ENCODE measurements at places on chromosomes 16 and 17.

GRCh38 chr16:84614623-84614967 lies 3.3 kb downstream of the COTL1 start:
- no peak for DNase-seq

DNA sequence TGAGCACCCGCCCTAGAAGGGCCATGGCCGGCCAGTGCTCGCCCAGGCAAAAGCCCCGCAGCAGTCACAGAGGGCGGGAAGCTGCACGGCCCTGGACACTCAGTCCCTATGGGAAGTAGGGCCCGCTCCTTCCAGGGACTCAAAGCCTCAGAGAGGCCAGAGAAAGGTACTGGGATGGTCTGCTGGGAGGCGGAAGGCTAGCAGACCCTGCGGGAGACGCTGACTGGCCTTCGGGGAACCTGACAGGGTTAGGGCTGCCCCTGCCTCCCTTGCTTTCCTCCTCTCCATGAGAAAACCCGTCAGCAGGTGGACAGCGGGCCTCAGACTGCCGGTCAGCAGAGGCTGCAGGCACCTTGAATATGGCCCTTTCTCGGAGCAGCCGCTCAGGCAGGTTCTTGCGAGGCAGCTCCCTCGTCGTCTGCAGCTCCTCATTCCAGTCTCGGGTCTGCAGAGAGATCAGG lies 11.5 kb downstream of the CLUH start:
- no peak for DNase-seq

- no peak for DNase-seq
These were observed 38.1 kb downstream of the C17orf75 start for GRCh38 chr17:32303781-32304288.

- DNase-seq, result no peak
These were observed 4.7 kb upstream of the PLCG2 start for GRCh38 chr16:81774348-81774747.

- DNase-seq, result peak; percentile 34
These were observed 5.1 kb upstream of the GGT6 start for GRCh38 chr17:4565209-4566141.

DNA sequence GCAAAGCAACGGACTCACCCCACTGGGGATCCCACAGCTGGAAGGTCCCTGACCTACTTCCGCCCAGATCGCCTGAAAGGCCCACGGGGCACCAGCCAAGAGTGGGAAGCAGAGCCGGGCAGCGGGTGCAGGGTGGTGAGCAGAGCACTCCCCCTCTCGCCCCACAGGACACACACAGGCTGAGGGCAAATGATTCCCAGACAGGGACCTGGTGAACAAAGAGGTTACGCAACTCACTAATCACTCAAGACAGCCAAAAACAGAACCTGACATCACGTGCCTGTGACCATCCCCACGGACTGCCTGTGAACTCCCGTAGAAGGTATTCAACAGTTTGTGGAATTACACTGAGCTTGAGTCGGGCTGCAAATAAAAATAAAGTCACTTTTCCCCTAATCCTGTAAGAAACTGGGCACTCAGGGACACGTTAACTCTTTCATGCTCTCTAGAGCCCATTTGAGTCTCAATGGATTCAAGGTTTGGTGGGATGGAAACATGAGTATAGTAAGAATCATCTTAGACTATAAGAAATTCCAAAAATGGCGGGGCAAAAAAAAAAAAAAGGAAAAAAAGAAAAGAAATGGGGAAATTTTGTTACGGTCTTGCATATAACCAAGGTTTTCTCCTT lies 396.1 kb downstream of the SOX9 start:
- no peak for DNase-seq

GRCh38 chr16:57235128-57236021 lies 9.7 kb upstream of the ARL2BP start:
- DNase-seq, result no peak
